Fibroblast of villous mesenchyme (primary cell): ENCODE measurements at places on chromosomes 4 and X. TPM values are rescaled to one million over a fixed set of nuclear protein-coding genes. Genes with fewer than 3 reads are reported as not detected.

DNA sequence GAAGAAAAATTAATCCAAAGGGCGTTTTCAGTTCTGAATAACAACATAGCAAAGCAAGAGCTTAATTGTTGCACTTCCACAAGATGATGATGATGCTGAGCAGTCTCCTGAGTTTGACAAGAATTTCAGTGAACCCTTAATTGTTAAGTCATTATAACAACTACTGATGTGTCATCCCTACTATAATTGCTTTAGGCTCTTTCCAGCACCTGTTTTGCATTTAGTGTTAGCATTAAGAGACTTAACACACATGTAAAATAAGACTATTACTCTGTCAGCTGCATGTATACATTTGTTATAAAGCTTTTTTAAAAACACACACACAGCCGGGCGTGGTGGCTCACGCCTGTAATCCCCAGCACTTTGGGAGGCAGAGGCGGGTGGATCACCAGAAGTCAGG, 37.9 kb upstream of the GALNT7 start:
- no peak for DNase-seq

DNA sequence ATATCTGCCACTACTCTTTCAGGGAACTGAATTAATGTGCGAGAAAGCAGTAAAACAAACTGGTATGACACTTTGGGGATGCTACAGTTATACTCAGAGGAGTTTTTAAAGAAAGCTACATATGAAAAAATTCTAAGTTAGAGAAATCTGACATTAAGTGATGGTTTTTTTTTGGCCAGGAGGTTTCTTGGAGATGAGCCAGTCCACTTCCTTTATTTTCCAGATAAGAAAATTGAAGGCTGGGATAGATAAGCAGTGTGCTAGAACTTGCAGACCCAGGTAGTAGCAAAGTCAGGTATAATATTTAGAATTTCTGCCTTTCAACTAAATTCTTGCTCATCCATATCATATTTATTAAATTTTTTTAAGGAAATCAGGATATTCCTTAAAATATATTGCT, 106.8 kb downstream of the FAT4 start:
- DNase-seq, result no peak

The CYTL1 gene
- total RNA-seq, result 1.3 TPM in 1 of 2 replicates, not detected in the other

- DNase-seq, result no peak
These were observed 66.1 kb upstream of the CLNK start for GRCh38 chr4:10750714-10751113.

DNA sequence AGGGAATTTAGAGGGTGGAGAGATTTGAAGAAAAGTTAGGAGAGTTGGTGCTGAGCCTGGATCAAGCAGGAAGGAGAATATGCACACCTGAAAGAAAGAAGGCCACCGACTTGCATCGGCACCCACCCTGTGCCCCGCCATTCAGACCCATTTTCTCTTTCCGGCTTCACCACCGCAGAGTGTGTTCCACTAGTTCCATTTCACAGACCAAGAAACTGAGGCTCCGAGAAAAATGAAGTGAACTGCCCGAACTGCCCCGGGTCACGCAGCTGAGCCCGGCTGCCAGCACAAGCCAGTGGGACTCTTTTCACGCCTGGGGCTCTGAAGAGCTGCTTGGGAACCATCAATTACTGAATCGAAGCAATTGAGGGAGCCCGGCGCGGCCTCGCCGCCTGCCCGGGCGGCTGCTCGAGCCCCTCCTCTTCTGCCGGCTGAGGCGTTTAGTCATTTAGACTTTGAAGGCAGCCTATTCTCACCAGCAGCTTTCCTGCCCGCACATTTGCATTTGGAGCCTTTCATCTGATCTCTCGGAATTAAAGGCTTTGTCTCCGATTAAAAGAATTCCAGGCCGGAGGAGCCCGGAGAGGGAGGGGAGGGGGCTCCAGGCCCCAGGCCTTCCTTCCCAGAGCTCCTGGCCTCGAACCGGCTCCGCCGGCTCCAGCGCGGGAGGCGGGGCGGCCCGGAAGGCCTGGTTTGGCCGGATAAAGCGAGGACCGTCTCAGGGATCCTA, 140.2 kb upstream of the PJA1 start:
- DNase-seq, result no peak

DNA sequence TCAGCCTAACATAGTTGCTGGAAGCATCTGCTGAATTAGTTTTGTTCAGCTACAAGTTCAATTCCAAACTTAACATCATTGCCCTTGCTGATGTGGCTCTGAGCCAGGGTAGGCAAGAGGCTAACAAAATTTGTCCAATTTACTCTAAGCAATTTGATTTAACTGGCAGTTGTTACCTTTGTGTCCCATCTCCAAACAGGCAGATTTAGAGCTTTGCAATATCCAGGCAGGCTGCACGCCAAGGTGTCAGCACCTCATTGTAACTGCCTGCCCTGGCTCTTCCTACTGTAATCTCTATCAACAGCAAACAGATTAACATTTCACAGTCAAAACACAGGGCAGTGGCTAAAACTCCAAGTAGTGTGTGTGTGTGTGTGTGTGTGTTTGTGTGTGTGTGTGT, 2070.6 kb downstream of the PCDH7 start:
- DNase-seq, result no peak
